ENCODE measurements at places on chromosomes 2 and 18.

- DNase-seq: no peak
Measured at GRCh38 chr2:135951041-135951583, 34.3 kb downstream of the DARS1 start.

GRCh38 chr2:146730882-146731281 lies 1113.9 kb upstream of the ACVR2A start:
- no peak for DNase-seq

DNA sequence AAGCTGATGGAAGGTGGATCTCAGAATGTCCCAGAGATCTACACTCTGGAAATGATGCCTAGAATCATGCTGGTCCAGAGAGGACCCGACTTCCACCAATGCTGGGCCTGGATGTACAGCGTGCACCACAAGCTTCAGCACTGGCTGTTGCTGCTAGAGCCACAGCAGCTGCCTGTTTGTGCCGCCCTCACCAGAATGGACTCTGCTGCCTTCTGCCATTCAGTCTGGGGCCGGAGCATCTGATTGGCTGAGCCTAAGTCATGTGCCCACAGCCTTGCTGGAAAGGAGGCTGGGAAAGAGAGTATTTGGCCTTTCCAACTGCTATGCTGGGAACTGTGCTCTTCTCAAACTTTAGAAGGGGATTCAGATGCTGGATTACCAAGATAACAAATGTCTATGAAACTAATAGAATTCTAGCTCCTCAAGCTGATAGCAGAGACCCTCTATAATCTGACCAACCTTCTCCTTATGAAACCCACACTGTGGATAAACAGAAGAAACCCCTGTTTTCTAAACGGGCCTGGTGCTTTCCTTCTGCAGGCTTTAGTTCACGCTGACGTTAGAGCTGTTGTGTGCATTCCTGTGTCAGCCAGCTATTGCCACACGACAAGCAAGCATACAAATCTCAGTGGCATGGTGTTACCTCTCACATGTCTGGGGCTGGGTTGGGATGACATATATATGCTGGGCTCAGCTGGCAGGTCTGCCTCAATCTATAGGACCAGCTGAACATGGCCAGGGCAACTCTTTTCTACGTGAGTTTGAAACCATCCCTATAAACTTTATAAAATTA lies 4.1 kb upstream of the LOXHD1 start:
- DNase-seq: no peak

DNA sequence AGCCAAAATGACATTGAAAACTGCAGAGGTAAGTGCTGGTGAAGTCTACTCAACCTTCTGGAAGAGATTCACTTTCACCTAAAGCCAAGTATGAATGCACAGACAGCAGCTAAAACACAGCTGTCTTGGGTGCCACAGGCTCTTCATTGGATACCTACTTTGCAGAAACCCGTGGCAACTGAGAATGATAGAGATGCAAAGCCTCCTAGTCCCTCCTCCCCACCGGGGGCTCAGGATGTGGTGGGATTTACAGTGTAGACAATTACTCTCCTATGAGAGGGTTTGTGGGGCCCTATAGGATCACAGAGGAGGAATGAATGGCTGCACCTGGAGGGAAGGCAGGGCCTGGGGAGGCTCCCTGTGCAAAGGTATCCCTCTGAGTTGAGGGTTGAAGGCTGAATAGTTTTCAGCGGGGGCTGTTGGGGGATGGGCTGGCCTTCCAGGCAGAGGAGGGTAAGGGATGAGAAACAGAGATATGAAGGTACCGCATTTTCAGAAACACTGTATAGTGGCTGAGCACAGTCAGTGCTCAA lies 131.6 kb downstream of the RNF144A start:
- no peak for DNase-seq

DNA sequence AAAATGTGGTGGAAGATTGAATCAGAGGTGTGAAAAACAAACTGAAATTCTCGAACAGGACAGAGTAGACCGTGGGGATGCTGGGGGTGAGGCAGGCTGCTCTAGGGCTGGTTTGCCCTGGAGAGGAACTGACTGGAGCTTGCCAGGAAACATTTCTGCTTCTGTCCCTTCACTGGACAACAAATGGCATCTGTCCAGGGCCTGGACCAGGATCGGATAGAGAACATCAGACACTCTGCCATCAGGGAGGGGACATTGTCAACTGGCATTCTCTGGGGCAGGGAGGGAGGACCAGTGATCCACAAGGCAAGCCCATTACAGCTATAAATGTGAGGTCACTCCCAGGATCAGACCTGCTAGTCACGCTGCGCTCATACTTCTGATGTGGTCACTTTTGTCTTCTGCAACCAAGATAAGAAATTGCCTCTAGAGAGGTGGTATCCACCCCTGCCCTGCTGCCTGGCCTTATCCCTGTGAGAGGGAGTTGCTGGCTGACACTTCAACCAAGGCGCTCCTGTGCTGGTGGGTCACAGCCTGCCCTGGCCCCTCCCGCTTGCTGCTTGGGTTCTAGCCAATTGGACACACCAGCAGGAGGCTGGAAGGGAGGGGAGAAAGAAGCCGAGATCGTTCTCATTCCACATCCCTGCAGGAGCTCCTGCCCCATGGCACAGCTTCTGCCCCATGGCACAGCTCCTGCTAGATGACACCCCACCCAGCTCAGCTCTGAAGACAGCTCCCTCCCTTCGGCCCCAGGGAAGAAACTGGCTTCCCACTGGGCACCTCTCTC lies 8.7 kb downstream of the NPPC start:
- no peak for DNase-seq

GRCh38 chr2:2536416-2537056 lies 205.5 kb upstream of the MYT1L start:
- DNase-seq: no peak

GRCh38 chr2:86446060-86446459 lies 4.9 kb downstream of the KDM3A start:
- DNase-seq: no peak

GRCh38 chr2:65256054-65256453 lies 28.4 kb downstream of the ACTR2 start:
- DNase-seq: no peak

DNA sequence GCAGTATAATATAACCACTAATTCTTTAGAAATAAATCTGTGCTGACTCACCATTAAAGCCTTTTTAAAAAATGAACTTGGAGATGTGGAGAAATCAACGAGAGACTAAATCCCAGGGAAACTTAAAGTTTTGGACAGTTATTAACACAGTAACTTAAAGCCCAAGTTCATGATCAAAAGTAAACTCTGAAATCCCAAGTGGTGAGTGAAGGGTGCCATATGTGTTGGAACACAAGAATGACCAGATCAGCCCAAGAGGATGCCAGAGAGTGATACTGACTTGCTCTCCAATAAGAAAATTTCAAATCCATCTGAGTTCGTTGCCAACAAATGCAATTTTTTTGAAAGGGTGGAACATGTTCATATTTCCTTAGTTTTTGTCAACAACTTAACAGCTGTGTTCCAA lies 838.1 kb upstream of the ACVR2A start:
- no peak for DNase-seq

- no peak for DNase-seq
Measured at GRCh38 chr2:226742347-226742746, 57.3 kb downstream of the IRS1 start.

DNA sequence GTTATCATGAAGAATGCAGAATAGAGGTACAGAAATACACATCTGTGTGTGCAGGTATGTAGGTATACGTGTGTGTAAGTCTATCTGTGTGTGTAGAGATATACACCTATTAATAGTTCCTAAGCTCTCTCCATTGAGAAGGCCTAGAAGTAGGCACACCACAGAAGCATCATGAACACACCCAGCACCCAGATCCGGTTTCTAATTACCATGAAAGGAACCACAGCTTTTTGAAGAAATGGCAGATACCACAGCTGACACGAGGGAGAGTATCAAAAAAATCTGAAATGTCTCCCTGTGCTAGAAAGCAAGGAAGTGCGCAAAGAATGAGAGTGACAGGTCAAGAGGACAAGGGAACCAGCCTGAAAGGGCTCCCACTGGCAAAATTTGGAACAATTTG lies 27.7 kb upstream of the AP1S3 start:
- DNase-seq: no peak

DNA sequence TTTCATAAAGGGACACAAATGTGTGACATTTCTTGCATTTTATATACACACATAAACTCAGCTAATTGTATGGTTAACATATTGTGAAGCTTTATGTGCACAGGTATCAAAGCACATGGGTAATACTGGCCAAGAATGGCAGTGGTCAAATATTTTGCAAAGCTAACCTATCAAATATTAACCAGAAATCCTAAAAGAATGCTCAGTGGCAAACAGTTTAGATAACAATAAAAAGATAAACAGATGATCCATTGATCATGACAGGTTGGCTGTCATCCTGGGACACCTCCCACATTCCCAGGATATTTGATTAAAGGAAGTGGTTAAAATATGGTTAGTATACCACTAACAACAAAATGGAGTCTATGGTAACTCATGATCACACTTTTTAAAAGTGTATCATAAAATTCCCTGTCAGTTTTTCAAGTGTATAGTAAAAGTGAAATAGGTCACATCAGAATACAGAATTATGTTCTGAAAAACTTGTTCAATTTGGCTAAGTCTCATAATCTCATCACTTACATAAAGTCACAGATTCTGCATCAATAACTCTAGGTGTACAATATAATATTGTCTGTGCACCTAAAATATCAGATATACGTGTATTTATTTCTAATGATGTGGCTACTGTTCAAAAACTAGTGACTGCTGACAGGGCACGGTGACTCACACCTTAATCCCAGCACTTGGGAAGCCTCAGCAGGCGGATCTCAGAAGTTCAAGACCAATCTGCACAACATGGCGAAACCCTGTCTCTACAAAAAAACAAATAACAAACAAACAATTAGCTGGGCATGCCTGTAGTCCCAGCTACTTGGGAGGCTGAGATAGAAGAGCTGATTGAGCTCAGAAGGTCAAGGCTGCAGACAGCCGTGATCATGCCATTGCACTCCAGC lies 48.9 kb downstream of the CDH2 start:
- no peak for DNase-seq

DNA sequence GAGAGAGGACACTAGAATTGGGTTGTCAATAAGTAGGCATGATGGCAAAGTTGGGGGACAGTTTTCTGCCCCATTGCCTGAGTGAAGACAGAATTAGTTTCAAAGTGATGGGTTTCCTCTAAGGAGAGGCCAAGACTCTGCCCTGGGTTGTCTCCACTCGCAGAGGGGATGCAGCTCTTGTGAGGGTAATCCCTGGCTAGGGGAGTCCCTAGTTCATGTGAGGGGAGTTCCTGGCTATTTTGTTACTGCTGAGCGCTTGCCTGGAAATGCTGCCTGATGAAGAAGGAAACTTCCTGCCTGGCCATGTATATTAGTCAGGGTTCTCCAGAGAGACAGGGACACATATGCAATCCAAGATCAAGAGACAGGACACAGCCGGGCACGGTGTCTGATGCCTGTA lies 501.5 kb downstream of the BCL11A start:
- no peak for DNase-seq

DNA sequence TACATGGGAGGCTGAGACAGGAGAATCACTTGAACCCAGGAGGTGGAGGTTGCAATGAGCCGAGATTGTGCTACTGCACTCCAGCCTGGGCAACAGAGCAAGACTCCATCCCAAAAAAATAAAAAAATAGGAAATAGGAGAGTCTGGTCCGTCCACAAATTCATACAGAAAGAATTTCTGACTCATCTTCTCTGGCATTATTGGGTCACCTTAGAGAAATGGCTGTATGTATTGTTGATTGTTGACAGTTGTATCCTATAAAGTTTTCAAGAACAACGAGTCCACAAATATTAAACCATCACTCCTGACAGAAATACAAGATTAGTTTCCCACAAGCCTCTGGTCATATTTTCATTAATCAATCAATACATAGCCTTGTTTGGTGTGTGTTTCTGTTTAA lies 20.4 kb downstream of the RBM43 start:
- no peak for DNase-seq

DNA sequence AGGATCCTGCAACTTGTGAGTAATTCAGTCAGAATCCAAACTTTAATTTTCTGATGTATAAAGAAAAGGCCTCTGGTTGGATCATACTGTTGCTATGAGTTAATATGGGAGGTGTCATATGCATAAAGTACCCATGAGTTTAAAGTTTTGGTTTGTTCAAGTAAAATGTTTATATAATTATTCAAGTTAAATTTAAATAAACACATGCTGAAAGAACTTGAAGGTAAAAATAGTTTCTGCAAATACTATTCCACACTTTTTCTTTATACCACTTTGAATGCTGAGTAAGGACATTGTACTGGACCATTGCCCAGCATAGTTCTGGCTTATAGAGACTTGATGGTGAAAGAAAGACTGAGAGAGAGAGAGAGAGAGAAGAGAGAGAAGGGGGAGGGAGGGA lies 30.7 kb downstream of the PKP4 start:
- DNase-seq: no peak

GRCh38 chr18:78021196-78021595 lies 771.5 kb downstream of the GALR1 start:
- DNase-seq: no peak

DNA sequence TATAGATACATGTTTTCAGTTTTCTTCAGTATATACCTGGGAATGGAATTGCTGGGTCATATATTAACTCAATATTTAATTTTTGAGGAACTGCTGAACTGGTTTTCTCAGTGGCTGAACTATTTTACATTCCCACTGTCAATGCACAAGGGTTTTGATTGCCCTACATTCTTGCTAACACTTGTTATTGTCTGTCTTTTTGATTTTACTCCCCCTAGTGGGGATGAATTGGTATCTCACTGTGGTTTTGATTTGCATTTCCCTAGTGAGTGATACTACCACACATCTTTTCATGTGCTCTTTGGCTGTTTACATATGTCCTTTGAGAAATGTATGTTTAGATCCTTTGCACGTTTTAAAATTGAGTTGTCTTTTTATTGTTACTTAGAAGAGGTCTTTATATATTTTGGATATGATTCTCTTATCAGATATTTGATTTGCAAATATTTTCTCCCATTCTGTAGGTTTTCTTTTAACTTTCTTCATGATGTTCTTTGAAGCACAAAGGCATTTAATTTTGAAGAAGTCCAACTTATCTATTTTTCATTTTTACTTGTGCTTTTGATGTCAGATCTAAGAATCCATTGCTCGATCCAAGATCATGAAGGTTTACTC lies 36.2 kb downstream of the ASB1 start:
- DNase-seq: no peak

DNA sequence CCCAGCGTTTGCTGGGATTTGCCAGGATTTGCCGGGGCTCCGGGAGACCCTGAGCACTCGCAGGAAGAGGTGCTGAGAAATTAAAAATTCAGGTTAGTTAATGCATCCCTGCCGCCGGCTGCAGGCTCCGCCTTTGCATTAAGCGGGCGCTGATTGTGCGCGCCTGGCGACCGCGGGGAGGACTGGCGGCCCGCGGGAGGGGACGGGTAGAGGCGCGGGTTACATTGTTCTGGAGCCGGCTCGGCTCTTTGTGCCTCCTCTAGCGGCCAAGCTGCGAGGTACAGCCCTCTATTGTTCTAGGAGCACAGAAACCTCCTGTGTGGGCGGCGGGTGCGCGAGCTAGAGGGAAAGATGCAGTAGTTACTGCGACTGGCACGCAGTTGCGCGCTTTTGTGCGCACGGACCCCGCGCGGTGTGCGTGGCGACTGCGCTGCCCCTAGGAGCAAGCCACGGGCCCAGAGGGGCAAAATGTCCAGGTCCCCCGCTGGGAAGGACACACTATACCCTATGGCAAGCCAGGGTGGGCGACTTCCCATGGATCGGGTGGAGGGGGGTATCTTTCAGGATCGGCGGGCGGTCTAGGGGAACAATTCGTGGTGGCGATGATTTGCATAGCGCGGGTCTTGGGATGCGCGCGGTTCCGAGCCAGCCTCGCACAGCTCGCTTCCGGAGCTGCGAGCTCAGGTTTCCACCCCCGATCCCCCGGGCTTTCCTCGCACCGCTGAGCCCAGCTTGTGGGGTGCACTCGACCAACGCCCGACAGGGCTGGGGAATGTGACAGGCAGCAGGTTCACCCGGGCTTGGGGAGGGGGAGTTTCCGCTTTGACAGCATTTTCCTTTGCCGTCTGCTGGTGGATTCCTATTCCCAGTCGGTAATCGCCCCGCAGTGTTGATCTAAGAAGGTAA lies 2.8 kb downstream of the ONECUT2 start:
- DNase-seq: no peak

All from activated CD8-positive, alpha-beta memory T cell treated with anti-CD3 and anti-CD28 coated beads for 1 hour (primary cell).